Activated CD8-positive, alpha-beta memory T cell treated with anti-CD3 and anti-CD28 coated beads for 1 hour (primary cell): ENCODE measurements at places on chromosomes 11 and 22.

GRCh38 chr22:33889748-33890147, 30.5 kb downstream of the LARGE1 start:
- no peak for DNase-seq

DNA sequence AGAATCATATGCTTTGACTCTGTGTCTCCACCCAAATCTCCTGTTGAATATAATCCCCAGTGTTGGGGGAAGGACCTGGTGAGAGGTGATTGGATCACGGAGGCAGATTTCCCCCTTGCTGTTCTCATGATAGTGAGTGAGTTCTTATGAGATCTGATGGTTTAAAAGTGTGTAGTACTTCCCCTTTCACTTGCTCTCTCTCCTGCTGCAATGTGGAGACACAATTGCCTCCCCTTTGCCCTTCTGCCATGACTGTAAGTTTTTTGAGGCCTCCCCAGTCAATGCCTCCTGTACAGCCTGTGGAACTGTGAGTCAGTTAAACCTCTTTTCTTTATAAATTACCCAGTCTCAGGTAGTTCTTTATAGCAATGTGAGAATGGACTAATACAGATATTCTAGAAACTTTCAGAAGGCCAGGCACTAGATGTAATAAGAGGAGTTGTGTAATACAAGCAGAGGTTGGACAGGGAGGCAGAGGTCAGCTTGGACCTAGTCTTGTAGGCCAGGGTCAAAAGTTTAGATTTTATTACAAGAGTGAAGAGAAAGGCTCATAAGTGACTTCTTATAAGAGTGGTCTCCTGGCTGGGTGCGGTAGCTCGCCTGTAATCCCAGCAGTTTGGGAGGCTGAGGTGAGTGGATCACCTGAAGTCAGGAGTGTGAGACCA, 9.3 kb upstream of the SERPING1 start:
- no peak for DNase-seq

DNA sequence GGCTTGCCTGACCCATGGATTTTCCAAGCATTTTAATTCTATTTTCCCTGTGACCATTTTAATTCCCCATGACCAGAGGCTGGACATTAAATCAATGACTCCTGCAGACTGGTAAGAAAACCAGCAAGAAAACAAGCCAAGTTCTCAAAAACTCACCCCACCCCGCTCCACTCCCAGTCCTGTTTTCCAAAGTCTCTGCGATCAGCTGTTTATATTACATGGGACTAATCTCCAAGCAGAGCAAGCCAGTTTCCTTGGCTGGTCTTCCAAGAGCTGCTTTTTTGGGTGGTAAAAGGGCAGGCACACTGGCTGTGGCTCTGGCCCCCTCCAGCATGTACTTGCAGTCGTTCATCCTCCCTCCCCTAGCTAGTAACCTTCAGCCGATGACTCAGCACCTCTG, 97.9 kb downstream of the RRAS2 start:
- DNase-seq, result no peak

DNA sequence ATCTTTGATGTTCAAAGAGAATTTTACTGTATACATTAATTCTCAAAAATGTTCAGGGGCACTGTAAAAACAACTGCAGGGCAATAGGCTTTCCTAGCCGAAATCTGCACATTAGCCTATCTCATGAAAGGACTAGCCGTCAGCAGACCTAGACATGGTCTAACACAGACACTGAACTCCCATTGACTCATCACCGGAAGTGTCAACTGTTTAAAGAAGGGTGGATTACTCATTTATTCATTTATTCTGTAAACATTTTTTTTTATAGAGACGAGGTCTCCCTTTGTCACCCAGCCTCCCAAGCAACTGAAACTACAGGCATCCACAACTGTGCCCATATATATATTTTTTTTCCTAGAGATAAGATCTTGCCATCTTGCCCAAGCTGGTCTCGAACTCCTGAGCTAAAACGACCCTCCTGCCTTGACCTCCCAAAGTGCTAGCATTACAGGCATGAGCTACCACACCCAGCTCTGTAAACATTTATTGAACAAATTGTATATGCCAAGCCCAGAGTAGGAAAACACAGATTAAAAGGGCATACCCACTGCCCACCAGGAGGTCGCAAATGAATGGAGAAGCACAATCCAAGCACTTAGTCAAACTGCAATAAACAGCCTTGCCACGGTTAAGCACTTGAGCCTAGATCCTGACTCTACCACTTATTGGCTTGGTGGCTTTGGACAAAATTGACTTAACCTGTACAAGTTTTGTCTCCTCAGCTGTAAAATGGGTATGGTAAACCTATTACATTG, 26.6 kb downstream of the RAB30 start:
- DNase-seq, result no peak

DNA sequence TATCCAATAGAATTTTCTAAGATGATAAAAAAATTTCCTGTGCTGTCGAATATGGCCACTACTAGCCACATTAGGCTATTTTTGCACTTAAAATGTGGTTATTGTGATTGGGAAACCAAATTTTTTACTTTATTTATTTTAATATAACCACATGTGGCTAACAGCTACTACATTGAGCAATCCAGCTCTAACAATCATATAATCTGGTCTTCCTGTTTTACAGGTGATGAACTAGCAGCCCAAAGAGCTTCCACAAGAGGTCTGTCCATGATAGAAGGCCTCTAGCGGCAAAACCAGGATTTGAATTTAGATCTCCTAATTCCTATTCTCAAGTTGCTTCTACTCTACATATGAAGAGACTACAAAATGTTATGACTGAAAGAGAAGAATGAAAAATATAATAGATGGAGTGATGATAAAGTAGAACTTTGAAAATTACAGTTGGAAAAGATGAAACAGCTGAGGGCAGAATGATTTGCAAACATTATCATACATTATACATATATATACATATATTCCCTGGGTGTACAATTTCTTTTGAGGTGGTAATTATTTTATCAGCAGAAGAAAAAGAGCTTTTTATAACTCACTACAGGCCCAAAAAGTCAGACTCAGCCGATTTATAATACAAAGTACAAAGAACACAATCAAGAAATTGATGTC, 363.5 kb upstream of the PITPNB start:
- no peak for DNase-seq

GRCh38 chr22:39960791-39961746, 872 bp downstream of the TMA7B start:
- no peak for DNase-seq

GRCh38 chr11:58067685-58068084, 36.9 kb downstream of the OR6Q1 start:
- DNase-seq, result no peak

- no peak for DNase-seq
Measured at GRCh38 chr11:110046775-110047380, 46.3 kb upstream of the ZC3H12C start.

GRCh38 chr11:132284048-132284447, 913.6 kb downstream of the NTM start:
- no peak for DNase-seq

GRCh38 chr11:60059052-60059451, 2.6 kb downstream of the MS4A3 start:
- DNase-seq, result no peak

GRCh38 chr11:10803676-10804075, 5.0 kb downstream of the EIF4G2 start:
- DNase-seq, result no peak

DNA sequence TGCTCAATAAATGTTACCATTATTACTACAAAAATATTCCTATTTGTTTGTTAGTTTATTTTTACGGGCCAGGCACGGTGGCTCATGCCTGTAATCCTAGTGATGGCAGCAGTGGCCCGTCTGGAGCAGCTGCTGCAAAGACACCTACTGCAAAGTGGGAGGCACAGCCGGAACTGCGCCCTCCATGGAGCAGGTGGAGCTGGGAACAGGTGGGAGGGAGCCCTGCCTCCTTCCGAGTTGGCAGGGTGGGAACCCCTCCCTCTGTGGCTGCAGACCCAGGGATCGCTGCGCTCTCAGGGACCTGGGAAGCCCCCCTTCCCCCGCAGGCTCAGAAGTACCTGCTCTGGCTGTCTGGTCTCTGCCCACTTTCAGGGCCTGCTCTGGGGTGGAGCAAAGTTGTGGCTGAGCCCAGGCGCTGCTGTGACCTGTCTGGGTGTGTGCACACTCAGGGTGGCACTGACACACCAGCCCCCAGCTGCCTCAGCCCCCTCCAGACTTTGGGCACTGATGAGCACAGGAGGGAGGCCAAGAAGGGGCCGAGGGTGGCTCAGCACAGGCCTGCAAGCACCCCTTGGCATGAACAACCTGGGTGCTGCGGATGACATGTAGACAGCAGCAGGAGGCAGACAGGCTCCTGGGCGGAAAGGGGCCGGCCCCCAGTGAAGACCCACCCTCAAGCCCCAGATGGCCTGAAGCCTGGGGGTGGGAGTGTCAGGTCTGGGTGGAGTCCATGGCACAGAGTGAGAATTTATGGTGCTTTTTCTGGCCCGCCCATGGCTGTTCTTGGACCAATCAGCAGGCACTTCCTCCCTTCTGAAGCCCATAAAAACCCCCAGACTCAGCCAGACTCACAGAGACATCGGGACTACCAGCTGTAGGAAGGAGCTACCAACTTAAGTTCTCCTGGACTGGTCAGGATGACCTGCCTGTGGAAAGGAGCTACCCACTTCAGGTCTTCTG, 103.7 kb upstream of the CLMP start:
- no peak for DNase-seq

- no peak for DNase-seq
Measured at GRCh38 chr11:69373251-69373635, 79.3 kb downstream of the MYEOV start.

DNA sequence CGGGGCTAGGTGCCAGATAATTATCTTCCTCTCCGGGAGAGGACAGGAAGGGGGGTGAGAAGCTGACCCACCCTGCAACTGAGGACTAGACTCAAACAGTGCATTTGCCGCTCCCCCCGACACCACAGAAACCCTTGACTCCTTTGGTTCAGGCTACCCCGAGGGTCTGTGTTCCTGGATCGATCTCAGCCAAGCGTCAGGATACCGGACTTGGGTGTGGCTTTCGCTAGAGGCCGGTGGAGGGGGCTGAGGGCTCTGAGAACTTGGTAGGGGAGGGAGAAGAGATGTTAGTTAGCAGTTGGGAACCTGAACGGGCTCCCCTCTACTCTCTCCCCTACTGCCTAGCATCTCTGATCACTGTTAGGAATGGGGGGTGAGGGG, 840 bp downstream of the SEZ6L start:
- no peak for DNase-seq

DNA sequence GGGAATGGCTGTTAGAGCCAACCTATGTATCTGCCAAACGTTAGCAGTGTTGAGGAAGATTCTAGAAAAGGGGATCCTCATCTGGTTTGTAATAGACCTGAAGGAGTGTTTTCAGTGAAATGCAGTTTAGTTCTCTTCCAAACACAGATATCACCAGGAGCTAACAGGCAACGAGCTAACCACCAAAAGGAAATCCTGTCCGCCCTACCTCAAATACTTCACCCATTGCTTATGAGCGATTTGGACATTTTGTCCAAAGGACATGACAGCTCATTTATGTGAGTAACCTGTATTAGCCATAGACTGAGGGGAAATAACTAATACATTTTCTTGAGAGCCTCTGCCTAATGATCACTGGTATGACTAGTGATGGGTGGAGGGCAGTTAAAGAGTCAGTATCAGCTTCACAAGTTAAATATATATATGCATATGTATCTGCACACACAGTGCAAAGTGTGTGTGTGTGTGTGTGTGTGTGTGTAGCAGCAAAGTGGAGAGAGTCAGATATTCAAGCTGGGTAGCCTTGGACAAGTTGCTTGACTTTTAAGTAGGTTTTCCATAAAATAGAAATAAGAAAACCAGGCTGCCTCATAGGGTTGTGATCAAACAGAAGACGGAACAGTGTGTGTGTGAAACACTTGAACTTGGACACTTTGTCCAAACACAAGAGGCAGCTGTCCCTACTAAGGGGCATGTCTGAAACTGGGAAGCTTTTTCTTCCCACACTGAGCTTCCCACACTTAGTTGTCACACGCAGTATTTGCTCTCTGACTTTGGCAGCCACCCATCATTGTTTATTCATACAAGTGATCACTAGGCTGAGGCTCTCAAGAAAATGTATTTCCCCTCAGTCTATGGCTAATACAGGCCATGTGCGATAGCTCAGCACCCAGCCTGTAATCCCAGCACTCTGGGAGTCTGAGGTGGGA, 940 bp upstream of the C11orf91 start:
- no peak for DNase-seq

DNA sequence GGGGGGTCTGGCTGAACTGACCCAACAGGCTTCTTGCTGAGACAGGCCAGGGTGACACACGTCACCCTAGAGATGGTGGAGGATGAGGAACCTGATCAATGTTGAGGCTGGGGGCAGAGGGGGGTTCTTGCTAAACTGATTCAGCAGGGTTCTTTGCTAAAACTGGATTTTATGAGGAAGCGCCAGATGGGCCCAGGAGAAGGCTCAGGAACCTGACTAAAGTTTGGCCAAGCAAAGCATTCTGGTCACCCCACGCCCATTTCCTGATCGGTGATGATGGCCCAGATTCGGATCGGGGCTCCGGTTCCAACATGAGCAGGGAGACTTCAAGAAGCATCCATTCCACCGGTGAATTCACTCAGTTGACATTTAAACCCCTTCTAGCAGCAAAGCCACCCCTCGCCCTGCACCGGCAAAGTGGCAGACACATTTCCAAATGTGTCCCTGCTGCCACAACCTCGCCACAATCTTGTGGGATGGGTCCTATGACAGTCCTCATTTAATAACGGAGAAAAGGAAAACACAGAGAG, 34.2 kb upstream of the SLC22A12 start:
- DNase-seq, result no peak

DNA sequence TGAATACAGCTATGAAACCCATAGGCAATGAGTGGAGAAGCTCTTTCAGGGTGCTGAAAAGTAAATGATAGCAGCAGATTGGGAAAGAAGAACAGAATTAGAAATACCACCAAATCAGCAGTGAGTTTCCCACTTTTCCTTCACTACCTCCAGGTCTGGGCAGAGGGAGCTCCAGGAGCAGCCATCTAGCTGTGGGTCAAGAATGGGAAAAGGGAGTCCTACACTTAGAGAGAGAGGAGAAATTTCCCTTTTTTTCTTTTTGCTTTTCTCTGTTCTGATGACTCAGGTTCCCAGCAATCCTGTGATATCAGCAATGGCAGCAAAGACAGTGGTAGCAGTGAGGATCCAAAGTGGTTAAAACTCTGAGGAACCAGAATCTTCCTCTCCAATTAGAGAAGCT, 263.9 kb downstream of the NXPE2 start:
- DNase-seq, result no peak

DNA sequence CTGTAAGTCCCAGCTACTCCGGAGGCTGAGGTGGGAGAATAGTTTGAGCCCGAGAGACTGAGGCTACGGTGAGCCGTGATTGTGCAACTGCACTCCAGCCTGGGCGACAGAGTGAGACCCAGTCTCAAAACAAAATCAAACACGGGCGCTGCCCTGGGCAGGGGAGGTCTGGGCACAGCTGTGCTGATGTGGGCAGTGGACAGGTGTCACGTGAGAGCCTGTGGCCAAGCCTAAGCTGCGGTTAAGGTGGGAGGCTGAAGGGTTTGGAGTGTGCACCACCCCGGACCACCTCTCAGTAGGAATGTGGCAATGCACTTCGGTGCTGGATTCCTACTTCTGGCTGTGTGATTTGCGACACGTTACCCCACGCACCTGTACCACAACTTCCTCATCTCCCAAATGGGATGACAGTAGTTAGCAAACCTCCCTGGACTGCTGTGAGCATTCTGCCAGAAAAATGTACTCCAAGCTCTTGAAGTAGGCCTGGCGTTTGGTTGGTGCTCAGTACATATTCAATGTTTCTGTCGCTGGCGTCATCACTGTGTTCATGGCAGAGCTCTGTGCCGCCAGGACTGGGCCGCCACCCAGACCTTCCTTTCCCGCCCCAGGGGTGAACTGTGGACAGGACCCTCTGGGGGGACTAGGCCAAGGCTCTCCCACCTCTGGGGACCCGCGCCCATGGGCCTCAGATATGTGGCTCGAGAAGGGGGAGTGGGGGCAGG, 807 bp upstream of the ZNF74 start:
- DNase-seq, result no peak

- peak; percentile 84 for DNase-seq
Measured at GRCh38 chr11:74398244-74399159, at the start of gene PGM2L1. Gene PGM2L1, minus strand, starts transcription at chr11:74398433. Its CDS starts 272 bp downstream, at chr11:74398161.
